Amniotic stem cell (primary cell): ENCODE measurements at places on chromosomes 16 and 17.
A peak's percentile ranks its signal among the peaks of the same experiment; 100 is the strongest.

- peak; percentile 71 for DNase-seq
Measured at GRCh38 chr17:61410141-61411010, 10.7 kb downstream of the TBX2 start.

DNA sequence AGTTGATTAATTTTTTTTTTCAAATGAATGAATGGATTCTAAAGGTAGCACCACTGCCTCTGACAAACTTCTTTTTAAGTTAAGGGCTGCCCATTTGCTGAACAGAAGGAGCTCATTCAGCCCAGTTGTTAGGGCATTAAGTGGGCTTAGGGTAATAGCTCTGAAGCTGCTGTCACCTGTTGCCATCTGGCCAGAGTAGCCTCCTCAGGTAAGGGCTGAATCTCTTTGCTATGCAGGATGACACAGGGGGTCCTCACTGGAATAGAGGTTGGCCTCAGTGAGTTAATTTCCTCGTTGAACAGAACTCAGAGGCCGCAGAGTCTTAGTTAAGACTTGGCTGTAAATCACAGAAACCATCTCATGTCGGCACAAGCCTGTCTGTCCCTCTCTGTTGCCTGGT lies 232.8 kb downstream of the CCDC182 start:
- no peak for DNase-seq

DNA sequence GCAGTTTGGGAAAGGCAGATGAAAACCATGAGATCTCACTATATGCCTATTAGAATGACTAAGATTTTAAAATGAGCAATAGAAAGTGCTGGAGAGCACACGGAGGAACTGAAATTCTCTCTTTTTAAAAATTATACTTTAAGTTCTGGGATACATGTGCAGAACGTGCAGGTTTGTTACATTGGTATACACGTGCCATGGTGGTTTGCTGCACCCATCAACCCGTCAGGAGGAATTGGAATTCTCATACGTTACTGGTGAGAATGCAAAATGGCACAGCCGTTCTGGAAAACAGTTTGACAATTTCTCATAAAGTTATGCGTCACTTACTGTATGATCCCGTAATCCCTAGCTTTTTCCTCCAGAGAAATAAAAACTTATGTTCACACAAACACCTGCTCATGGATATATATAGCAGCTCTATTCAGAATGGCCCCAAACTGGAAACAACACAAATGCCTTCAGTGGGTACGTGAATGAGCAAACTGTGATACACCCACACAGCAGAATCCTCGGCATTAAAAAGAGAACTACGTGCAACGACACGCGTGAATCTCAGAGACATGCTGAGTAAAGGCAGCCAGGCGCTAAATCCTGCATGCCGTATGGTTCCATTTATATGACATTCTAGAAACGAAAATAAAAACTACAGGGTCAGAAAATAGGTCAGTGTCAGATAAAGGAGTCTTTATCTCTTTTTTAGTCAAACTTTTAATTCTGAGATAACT lies 11.8 kb downstream of the PIK3R6 start:
- no peak for DNase-seq

DNA sequence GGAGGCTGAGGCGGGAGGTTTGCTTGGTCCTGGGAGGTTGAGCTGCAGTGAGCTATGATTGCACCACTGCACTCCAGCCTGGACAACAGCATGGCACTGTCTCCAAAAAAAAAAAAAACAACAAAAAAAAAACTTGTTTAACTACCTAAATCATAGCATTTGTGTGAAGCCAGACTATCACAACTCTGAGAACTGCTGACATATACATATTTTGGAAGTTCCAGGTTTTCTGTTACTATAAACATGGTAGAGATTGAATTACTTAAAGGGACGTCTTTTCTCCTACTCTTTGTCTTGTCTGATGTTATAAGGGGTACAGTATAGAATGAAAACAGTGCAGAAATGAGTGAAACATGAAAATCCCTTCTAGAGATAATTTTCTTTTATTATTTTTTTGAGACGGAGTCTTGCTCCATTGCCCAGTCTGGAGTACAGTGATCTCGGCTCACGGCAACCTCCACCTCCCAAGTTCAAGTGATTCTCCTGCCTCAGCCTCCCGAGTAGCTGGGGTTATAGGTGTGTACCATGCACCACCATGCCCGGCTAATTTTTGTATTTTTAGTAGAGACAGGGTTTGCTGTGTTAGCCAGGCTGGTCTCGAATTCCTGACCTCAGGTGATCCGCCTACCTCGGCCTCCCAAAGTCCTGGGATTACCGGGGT lies 18.4 kb downstream of the ABCC1 start:
- no peak for DNase-seq

DNA sequence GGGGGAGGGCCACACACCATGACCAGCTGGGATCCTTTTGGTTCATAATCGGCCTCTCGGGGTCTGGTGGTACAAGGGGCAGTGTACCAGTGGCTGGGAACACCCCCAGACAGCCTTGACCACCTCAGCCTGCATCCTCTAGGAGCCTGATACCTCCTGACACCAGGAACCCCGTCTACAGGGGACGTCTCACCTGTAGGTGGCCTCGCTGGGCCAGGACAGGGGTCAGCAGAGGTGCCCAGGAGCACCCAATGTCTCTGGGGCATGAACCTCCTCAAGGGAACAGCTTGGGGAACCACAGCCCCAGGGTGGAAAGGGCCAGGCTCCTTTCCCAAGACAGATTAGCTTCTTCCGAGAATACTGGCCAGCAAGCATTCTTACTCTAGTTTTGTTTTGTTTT lies 2.5 kb upstream of the METRNL start:
- no peak for DNase-seq

GRCh38 chr17:74888469-74888868 lies 5.0 kb downstream of the FADS6 start:
- DNase-seq: no peak

DNA sequence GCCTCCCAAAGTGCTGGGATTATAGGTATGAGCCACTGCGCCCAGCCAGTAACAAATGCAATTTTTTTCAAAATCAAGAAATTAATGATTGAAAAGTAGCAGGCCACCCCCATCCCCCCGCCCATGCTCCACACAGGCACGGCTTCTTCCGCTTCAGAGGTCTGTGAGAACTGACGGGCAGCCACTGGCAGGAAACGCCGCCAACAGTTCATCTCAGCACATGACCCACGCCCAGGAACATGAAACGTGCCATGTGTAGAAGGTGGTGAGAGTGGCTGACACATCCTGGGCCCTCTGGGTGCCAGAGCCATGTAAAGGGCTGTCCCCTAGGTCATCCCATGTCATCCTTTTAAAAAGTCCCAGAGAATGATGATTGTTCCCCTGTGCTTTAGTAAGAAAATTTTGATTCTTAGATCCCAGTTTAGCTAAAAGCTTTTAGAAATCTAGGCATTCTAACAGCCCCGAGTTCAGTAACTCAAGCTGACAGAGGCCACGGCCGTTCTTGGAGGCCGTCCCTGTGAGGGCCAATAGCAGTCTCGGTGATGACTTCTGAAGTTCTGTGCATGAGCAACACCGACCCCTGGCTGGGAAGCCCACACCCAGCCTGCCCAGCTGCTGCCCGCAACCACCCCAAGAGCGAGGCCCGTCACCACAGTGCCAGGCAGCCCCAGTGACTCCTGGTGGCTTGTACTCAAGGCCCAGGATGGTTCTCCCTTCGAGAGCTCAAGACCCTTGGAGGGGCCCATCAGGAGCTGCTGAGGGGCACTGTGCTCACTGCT lies 52.1 kb downstream of the KLHDC4 start:
- DNase-seq: no peak

DNA sequence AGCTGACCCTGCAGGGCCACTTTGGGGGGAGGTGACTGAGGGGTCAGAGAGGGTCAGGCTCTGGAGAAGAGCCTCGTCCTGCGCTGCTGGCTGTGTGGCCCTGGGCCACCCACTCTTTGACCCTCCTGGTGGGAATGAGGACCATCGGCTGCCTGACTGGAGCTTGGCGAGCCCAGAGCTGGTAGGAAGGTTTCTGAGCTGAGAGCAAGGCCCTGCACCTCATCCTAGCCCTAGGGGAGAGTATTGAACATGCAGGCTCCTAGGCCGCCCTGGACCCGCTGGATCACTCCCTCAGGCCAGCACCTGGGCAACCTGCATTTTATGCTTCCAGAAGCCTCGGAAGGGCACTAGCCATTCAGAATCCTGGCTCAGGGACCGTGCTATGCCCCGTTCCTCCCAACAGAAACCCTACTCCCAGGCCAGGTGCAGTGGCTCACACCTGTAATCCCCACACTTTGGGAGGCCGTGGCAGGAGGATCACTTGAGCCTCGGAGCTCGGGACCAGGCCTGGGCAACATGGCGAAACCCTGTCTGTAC lies 14.5 kb downstream of the MAP2K3 start:
- no peak for DNase-seq

GRCh38 chr17:61461967-61462718 lies 9.9 kb downstream of the TBX4 start:
- no peak for DNase-seq

GRCh38 chr17:42333053-42333452 lies 44.8 kb downstream of the STAT5A start:
- DNase-seq: no peak

GRCh38 chr16:28478506-28479180 lies 6.5 kb upstream of the NPIPB7 start:
- DNase-seq: no peak

DNA sequence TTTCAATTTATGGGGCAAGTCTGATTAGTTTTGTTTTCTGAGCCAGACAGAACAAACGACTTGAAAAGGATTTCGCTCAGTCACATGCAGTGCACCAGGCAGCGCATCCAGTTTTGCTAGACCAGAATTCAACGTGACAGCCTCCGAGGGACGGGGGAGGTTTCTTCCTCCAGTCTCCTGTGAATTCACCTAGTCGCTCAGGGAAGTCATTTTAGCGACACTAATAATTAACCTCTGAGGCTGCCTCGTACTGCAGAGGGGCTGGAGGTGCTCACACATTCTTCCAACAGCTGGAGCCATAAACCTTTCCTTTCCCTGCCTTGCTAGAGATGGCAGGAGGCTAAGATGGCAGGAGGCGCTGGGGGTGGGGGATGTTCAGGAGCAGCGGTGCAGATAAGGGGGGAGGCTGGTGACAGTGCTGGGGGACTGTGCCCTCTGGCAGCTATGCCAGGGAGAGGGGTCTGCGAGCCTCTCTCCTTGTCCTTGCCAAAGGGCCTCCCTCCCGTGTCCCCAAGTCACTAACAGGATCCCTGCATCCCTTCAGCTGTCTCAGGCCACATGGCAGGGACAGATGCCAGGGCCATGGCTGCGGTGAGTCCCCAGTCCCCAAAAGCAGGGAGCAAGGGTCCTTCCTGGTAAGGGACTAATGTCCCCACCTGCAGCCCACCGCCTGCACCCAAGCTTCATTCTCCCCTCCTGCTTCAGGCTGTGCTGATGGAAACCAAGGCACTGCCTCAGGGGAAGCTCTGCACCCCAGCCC lies 24.0 kb downstream of the MXRA7 start:
- DNase-seq: no peak
